ENCODE measurements at places on chromosomes 1 and 21. TPM values are rescaled to one million over a fixed set of nuclear protein-coding genes. Genes with fewer than 3 reads are reported as not detected.
A peak's percentile ranks its signal among the peaks of the same experiment; 100 is the strongest.

TNN gene
- 2.8 TPM for polyA plus RNA-seq

KCNJ9 gene
- polyA plus RNA-seq, result 11.2 TPM

KRTAP7-1 gene
- not detected for polyA plus RNA-seq

DNA sequence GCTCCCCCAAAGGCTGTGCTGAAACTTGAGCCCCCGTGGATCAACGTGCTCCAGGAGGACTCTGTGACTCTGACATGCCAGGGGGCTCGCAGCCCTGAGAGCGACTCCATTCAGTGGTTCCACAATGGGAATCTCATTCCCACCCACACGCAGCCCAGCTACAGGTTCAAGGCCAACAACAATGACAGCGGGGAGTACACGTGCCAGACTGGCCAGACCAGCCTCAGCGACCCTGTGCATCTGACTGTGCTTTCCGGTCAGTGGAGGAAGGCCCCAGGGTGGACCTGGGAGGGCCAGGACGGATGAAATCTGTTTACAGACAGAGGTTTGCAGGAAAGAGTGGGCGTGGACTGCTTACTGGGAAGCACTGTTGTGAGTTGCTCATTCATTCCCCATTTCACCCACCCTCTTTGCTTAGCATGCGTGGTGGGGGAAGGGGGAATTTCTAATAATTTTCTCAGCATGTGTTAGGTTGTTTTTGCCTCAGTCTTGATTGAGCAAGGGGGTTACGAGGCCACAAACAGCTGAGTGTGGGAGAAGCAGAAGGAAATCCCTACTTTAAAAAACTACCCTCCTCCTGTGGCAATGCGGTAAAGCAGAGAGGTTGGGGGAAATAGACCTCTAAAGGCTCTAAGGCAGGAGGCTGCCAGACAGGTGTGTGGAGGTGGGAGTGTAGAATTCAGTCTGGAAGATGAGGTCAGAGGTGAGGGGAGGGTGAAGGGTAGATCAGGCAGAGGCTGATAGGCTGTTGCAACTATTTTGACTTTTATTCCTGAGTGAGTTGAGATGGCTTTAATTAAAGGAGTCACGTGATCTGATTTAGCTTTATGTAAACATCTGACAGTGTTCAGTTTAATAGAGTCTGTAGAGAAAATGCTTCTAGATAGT lies 1.3 kb downstream of the FCGR2A start:
- H3K27me3 ChIP-seq, result no peaks in the 10 kb centered on the region
- no peak for DNase-seq
- H3K4me1 ChIP-seq, result peaks cover 11% of the 10 kb centered on the region
- no peaks in the 10 kb centered on the region for H3K36me3 ChIP-seq

DNA sequence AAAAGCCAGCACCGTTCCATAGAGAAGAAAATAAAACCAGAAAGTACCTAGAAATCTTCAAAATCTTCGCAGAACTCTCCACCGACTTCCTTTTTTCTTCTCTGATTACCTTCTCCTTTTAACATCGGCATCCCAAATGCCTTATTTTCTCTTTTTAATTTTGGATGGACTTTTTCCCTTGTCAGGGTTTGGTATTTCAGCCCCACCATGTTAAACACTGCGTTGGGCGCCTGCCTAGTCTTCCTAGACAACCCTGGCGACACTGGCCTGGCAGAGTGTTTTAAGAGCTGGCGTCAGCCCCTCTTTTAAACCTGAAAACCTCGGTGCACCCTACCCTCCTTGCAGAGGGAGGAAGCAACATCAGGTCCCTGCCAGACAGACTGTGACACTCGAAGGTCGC lies 66.0 kb upstream of the EFHD2 start:
- DNase-seq, result no peak
- no peaks in the 10 kb centered on the region for H3K27me3 ChIP-seq
- peaks cover 39% of the 10 kb centered on the region for H3K4me1 ChIP-seq
- no peak overlapping the region for H3K4me3 ChIP-seq

GRCh38 chr1:225768662-225769426 lies 8.8 kb upstream of the SRP9 start:
- H3K4me1 ChIP-seq, result peaks cover 26% of the 10 kb centered on the region
- H3K36me3 ChIP-seq, result no peaks in the 10 kb centered on the region
- H3K4me3 ChIP-seq, result no peak overlapping the region

TMEM82 gene
- polyA plus RNA-seq, result not detected

- peak overlapping the region; percentile 33 for H3K27ac ChIP-seq
- no peak overlapping the region for H3K4me3 ChIP-seq
- H3K27me3 ChIP-seq, result no peaks in the 10 kb centered on the region
- H3K36me3 ChIP-seq, result peaks cover 80% of the 10 kb centered on the region
Observed at GRCh38 chr1:2300851-2301606, 72.9 kb downstream of the SKI start.

GRCh38 chr1:201096041-201096461 lies 16.2 kb downstream of the CACNA1S start:
- H3K36me3 ChIP-seq, result no peaks in the 10 kb centered on the region
- no peaks in the 10 kb centered on the region for H3K27me3 ChIP-seq
- H3K4me1 ChIP-seq, result peaks cover 38% of the 10 kb centered on the region
- peak overlapping the region; percentile 35 for H3K27ac ChIP-seq
- H3K4me3 ChIP-seq, result no peak overlapping the region

FAM78B gene
- 15.3 TPM for polyA plus RNA-seq
